ENCODE measurements at places on chromosomes 3 and 15.

DNA sequence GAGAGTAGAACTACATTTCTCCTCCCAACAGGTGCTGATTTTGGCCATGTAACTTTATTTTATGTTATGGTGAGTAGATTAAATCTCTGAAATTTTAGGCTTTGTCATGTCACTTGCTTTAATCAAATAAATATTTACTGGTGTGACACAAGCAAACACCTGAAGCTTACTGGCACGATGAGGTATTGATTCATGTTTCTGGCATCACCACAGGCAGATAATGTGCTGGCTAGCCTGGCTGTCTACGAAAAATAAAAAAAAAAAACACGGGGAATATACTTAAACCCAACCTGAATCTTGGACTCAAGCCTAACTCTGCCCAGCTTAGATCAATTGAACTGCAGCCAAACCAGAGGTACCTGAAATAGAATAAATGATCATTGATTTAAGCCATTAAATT, 65.6 kb upstream of the CADM2 start:
- DNase-seq = no peak

DNA sequence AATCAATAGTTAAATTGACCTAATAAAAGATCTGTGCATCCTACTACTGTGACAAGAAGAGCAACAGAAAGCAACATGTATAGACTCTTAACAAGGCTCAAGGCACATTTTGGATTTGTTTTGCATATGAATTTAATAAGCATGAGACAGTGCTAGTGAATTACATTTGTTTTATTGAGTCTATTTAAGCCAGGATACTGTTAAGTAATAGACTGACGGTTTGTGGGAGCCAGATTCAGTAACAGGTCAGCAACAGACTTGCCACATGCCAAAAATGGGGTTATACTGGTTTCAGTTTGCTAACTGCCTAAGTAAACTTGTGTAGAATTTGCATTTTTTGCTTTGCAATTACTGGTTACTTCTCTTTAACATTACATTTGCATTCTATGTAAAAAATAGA, 54.0 kb downstream of the MBNL1 start:
- DNase-seq = no peak

DNA sequence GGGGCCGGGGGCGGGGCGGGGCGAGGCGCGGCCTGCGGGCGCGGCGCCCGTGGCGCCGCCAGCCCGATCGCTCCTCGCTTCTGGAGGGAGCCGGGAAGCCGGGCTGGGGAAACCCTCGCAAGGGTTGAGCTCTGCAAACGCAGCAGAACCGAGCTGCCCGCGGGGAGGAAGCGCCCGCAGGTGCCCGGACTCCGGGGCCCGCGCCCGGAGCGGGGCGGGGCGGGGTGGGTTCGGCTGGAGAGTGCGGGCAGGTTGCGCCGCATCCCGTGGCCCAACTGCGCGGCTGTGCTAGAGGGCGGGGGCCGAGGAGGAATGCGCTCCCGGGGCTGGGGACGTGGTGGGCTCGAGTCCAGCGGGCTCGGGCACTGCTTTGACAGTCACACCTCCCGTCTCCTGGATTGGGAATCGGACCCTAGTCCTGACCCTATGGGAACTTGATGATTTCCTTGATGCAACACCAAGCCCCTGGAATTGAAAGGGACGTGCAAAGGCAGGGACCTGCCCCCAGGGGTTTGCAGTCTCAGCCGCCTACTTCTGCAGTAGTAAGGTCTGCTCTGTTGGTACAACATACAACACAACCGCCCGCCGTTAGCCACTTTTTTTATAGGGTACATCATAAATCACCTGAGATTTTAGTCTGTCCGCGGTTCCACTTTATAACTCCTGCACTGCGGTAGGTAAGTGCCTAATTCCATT, 34.3 kb downstream of the ZBTB38 start:
- DNase-seq = no peak

GRCh38 chr3:9183011-9183410, 66.4 kb downstream of the SRGAP3 start:
- DNase-seq = no peak

DNA sequence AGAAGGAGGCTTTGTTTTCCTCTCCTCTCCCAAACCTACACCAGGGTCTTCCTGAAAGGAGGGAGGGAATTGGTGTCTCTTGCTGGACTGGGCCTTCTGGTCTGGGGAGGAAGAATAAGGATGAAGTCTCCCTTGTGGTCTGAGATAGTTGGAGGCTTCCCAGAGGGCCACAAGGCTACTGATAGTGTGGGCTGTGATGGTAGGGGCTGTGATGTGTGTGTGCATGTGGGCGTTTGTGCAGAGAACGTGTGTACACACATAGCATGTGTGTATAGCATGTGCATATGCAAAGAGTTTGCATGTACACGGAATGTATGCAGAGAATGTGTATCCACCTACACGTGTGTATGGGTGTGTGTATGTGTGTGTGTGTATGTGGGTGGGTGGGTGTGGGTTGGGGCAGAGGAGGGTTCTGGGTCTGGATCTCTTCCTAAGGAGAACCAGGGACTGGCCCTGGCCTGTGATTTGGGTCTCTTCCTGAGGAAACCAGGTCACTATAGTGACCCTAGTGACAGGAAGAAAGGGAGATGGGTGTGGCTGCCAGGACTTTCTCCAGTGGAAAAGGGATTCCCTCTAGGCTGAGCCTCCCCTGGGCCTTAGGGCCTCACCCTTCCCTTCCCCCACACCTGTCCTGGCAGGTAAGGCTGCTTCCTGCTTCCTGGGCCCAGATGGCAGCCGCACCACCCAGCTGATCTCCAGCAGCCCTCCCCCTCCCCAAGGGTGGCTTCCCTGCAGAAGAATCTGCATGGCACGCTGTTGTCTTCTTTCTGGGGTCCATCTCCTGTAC, 1.7 kb downstream of the FLNB start:
- no peak for DNase-seq

DNA sequence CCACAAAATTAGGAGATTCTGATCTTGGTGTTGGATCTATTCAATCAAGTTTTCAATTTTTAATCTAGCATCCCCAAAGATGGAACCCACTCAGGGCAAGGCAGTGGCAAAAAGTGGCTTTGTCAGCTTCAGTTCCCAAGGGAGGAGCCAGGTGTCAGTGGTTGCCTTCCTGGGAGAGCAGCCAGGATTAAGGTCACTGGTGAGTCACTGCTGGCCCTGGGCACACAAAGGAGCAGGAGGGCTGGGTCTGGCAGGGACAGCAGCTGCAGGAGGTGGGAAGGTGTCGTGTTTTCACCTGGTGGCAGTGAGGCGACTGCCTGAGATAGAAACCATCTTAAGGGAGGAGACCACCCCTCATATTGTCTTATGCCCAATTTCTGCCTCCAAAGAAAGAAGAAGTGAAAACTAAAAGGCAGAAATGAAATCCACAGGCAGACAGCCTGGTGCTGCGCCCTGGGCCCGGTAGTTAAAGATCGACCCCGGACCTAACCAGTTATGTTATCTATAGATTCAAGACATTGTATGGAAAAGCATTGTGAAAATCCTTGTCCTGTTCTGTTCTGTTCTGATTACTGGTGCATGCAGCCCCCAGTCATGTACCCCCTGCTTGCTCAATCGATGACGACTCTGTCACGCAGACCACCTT, 5.9 kb upstream of the KLHL25 start:
- no peak for DNase-seq

DNA sequence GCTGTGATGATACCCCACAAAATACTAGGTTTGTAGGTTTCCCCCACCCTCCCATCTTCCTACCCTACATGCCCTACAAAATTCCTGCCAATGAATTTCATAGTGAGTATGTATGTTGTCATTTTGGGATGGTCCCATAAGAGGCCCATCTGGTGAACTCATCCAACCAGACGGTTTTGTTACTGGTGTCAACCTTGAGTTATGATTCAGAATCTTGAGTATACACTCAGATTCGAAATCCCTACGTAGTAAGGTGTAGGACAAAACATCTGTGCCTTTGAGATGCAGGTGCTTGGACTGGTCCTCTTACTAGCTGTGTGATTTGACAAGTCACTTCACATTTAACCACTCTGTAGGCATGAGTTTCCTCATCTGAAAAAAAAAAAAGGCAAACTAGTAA, 3.6 kb downstream of the SIAH2 start:
- DNase-seq = no peak

GRCh38 chr3:58495101-58495500, 3.2 kb downstream of the KCTD6 start:
- no peak for DNase-seq

DNA sequence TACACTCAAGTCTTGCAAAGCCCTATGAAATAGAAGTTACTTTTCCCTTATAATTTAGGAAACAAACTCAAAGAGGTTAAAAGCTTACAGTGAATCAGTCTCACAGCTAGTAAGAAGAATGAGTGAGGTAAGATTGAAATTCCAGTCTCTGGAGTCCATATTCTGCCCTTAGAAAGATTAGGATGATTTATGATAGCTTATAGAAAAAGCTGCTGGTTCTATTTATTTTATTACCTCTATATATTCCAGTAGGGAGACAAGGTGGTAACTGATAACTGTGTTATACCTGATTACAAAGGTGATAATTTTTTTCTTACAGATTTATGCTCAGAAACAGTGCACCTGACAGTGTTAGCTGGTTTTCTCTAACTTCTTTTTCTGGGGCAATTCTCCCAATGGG, 34.1 kb upstream of the SPESP1 start:
- no peak for DNase-seq

- DNase-seq = no peak
Measured at GRCh38 chr3:22935040-22935439, 268.1 kb upstream of the UBE2E2 start.

- no peak for DNase-seq
Measured at GRCh38 chr3:44529927-44530326, 25.1 kb upstream of the ZKSCAN7 start.

DNA sequence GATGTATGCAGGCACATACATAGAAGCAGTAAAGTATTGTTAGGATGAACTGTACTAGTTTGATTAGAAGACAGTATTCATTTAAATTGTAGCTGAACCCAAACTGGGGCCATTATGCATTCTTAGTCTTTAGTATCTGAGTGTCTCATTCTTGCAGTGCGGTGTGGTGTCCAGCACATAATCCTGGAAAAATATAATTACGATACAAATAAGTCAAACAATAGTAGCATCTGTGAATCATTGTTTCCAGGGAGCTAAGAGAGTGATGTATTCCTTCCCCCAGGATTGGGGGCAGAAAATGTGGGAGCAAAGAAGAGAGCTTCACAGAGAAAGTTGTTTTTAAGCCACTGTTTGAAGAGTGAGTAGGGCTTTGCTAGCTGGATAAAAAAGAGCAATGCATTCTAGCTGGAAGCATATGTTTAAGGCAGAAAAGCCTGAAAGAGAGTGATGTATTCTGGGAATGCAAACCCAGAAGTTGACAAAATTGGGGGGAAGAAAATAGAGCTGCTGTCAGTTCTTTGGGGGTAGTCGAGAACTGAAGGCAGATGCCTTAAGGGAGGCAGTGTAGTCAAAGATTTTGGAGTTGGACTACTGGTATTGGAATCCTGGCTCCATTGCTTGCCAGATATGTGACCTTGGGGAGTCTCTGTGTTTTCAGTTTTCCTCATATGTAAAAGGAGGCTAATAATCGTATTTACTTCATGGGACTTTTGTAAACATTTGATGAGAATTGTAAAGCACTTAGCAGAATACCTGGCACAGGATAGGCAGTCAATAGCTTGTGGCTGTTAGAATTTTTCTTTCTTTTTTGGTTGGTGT, 14.1 kb downstream of the SLMAP start:
- no peak for DNase-seq

DNA sequence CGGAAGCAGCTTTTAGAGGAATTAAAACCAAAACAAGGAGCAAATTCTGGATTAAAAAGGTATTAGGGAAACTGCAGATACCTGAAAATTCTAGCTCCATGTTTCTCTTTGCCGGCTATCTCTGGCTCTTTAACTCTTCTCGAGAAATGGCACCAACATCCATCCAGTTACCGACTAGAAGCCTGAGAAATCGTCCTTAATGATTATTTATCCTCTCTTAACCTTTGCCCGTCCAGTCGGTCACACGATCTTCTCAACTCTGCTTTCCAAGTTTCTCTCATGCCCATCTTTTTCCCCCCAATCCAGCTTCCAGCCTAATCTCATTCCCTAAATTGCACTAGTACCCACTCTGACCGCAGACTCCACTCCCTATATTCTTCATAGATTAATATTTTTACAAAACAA, 596 bp upstream of the SGO1 start:
- no peak for DNase-seq

DNA sequence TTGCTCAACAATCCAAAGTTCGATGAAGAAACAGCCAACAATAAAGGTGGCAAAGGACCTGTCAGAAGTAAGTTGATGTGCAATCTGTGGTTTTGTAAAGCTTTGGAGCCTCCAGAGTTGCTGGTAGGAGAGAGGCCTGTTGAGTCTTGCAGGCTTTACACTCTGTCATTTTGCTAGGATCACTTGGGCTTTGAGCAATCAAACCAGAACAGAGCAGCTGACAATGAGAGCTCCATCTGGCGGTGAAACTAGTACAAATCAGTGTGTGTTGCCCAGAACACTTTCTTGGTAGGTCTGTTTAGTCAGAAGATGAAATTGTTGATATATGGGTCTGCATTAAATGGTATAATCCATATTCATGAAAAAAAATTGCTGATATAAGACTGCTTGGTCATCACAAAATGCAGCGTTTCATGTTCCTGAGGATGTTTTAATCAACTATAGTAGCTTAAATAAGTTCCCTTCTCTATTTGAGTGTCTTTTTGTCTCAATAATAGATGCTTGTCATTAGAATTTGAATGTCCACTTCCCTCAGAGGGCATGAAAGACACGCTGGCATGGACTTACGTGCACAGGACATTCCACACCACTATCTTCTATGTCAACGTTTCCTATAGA, 25.7 kb downstream of the TMOD2 start:
- no peak for DNase-seq

GRCh38 chr3:23552506-23552905, 253.2 kb upstream of the UBE2E1 start:
- no peak for DNase-seq

DNA sequence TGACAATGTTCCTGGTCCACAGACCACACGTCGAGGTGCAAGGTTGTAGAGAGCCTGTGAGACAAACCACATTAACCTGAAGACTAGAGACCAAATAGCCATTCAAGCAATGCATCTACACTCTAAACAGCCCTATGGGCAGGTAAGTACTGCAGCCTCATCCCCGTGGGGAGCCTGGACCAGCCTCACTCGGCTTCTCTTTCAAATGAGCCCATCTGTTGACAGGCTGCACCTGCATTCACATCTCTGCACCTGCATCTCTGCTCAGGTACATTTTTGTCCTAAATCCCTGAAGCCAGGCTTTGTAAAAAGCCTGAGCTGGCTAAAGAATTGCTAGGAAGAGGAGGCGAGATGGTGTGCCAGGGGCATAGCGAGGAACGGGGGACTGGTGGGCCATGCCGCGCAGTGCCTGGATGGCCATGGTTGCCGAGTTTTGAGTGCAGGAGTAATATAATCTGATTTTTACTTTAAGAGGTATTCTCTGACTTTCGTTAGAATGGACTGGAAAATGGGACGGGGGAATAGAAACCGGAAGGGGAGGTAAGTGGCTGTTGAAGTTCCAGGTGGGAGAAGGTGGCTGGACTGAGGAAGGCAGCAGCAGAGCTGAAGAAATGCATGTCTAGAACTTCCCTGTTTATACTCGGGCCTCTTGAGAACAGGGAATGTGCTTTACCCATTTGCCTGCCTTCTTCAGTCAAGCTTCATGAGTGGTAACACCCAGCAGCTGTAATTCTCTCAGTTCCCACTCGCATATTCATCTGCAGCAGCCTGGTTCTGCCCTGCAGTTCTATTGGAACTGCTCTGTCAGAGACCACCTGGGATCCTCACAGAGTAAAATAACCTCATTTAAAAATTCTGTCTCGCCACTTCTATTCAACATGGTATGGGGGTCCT, 226.4 kb downstream of the OPA1 start:
- DNase-seq = no peak

GRCh38 chr15:83014205-83014653, 2.8 kb upstream of the C15orf40 start:
- DNase-seq = no peak
